ENCODE measurements at places on chromosomes 5 and 9. TPM values are rescaled to one million over a fixed set of nuclear protein-coding genes. Genes with fewer than 3 reads are reported as not detected.

GRCh38 chr9:97554566-97555075, 53.2 kb downstream of the TMOD1 start:
- no peak for DNase-seq

DNA sequence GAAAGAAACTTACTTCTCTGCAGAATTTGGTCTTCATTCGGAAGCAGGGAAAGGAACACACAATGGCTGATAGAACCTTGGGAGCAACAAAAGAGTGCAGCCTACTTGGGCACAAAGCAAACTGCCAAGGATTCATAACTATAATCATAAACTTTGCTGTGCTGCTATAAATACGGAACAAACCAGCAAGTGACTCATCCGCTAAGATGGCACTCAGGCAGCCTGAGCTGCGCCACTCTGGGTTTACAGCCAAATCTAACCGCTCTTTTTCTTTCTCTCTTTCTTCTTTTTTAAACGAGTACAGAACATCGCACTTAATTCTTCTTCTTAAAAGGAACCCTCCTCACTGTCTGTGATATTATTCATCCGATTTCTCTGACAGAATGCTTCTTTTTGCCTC, 81.1 kb downstream of the PTPN3 start:
- DNase-seq, result no peak

- DNase-seq, result no peak
Measured at GRCh38 chr9:96565671-96566497, 53.8 kb downstream of the CDC14B start.

SPTAN1 gene
- 312 TPM for total RNA-seq

SPINK13 gene
- not detected for total RNA-seq

PRDM12 gene
- not detected for total RNA-seq
